ENCODE measurements at places on chromosomes 7 and 10. TPM values are rescaled to one million over a fixed set of nuclear protein-coding genes. Genes with fewer than 3 reads are reported as not detected.

GRCh38 chr10:11104772-11105675 lies 87.4 kb downstream of the CELF2 start:
- no peak for DNase-seq

GRCh38 chr10:125147971-125148439 lies 12.4 kb downstream of the CTBP2 start:
- DNase-seq, result no peak

DNA sequence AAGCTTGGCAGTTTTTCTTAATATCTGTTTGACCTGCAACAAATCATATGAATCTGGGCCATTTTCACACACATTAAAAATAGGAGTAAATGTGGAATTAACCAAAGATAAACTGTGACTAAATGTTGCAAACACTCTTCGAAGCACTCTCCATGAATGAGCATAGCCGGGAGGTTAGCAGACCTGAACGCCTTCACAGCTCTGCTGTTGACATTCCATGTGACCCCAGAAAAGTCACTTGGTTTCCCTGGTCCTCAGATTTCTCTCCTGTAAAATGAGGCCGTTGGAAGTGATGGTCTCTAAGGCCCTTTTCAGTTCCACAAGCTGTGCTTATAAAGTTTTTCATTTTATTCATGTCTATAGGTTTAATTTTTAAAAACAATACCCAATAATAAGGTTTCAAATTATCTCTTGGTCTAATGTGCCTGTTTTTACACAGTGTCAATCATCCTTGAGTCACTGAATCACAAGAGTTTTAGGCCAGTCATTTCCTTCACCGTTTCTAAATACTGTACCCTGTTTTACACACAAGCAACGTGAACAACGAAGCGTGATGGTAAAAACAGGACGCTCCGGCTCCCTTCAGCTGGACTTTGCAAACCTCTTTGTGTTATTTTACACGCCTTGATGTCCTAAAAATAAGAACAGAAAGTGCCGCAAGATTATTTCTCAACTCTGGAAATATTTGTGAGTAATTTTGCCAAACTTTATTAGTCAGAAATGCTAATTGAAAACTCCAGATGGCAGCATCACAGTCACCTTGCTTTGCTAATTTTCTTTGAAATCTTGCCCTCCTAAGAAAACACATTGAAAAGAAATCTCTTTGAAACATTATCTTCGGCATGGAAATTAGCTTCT lies 38.6 kb upstream of the MET start:
- DNase-seq, result no peak

- DNase-seq, result no peak
These were observed 178.9 kb downstream of the ARHGAP21 start for GRCh38 chr10:24544776-24545175.

DNA sequence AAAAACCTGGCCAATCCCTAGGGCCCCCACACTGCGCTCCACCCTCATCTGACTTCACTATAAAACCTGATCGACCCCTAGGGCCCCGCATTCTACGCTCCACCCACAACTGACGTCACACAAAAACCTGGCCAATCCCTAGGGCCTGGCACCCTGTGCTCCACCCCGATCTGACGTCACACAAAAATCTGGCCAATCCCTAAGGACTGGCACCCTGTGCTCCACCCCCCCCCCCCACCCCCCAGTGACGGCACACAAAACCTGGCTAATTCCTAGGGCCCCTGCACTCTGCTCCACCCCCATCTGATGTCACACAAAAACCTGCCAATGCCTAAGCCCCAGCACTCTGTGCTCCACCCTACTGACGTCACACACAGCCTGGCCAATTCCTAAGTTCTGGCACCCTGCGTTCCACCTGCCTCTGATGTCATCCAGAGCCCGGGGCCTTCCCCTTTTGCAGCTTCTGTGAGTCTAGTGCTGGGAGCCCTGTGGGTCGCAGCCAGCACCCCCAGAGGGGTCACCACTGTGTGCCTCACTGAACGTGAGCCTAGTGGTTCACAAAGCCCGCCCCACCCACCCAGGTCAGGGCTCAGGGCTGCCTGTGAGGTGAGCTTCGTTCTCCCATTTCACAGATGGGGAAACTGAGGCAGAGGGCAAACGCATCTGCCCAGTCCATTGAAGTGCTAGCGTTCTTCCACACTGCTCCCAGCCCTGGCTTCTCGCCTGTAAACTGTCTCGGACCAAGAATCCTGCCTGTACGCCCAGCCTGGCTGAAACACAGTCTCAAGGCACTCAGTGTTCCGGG lies 40.6 kb downstream of the MICALL2 start:
- no peak for DNase-seq

The SEC61G gene
- total RNA-seq, result 212 TPM

DNA sequence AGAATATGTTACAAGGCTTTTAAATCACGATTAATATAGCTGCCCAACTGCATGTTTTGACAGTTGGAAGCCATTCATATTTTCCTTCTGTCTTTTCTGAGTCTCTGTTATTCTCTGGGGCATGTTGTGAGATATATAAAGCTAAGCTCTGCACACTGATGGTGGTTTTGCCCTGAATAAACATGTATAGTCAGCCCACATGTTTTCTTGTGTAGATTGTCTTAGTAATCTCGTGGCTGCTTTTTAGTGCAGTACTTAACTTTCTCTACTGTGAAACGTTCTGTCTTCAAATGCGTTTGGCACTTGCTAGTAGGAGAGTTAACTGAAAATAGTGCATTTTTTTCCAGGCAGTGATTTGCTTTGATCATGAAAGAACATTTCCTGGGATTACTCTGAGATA lies 268.5 kb downstream of the DNAJB9 start:
- DNase-seq, result no peak

DNA sequence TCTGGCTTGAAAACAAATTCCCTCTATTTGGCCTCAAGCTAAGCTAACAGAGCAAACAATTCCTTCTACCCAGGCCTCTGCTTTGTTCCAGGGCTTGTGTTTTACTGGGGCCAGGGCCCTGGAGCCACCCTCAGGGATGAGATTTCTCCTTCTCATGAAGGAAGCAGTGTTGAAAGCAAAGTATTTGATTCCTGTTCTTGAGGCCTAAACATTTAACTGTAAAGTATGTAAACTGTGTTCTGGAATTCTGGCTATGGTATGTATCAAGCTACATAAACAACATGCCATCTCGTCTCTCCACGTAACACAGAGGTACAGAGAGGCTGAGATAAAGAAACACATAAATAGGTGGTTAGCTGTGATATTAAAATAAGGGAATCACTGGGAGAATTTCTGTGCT lies 81.8 kb downstream of the HERPUD2 start:
- no peak for DNase-seq

DNA sequence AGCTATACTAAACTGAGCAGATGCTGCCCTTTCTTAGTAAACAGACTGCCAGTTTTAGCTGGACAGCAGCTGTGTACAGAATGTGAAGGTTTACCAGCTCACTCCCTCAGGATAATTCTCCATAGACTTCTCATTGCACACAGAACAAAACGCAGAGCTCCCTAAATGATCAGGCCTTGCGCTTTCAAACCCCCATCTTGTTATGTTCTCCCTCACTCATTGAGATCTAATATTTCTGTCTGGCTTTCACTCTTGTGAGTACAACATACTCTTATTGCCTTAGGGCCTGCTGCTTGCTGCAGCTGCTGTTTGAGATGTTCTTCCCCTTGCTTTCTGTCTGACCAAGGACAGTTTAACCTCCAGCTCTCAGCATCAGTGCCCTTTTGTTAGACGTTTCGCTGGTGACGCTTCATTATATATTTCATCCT lies 17.3 kb downstream of the VWDE start:
- DNase-seq, result no peak

DNA sequence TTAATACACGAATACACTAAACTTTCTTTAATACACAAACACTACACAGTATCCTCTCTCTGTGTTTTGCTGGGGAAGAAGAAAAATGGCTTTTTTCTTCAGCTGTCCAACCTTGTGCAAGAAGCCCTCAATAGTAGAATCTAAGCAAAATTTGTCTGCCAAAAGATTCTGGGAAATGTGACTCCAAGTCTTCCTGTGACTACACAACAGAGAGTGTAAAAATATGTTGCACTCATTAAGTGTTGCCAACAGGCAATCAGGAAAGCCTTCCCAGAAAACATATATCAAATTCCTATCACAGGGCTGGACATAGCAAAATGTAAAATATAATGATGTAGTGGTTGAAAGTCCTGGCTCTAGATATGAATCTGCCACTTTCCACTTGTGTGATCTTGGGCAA lies 825.1 kb upstream of the ZWINT start:
- DNase-seq, result no peak

The MALRD1 gene
- total RNA-seq, result not detected
